ENCODE measurements at places on chromosomes 4 and X.

GRCh38 chrX:137040113-137040794 is 6.5 kb upstream of the GPR101 start:
- DNase-seq = no peak

DNA sequence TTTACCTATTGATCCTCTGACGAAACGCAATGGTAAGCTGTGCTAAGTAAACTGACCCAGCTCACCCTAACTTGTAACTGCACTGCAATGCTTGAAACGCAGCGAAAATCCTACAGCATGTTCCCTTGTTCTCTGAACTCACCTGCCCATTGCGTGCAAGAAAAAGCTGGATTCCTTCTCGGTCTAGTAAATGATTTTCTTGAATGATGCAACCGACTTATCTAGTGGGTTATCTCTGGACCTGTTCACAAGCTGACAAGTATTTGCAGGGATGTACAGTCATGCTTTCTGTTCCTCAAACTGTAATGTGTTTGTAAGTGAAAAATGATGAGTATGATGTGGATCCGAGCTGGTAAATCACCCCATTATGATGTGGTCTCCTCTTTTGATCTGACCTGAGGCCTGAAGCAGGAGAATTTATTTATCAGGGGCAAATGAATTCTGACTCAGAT is 140.1 kb downstream of the BTC start:
- no peak for DNase-seq

DNA sequence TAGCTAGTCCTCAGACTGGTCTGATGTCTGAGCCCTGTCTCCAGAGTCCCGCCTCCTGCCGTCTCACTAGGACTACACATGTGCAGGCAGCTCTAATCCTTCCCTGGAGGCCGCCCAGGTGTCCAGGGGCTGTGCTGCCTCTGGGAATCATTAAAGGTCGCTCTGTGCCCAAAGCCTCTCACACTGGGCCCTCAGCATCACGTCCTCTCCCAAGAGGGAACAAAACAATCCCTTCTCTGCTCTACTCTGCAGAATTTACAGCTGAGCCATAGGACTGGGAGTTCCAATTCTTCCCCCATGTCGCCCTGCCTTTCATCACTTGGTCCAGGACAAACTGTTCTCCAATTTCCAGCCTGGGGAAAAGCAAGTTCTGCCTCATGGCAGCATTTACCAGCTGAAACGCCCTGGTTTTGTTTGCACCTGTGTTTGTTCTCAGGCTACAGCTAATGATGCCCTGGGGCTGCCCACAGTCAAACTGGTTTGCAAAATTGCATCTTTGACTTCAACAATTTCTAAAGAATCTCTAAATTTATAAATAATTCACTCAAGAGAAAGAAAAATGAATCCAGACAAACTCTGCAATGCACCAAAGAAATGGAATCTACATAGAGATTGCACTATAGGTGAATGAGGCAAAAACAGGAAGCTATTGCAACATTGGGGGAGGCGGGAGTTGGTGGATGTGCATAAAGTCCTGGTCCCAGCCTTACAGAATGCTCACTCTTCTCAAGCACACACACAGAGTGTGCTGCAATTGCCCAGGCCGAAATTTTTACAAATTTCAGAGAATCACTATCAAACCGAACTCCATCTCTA is 7.2 kb upstream of the MRFAP1 start:
- no peak for DNase-seq

- DNase-seq = no peak
These were observed 30.8 kb downstream of the BLOC1S4 start for GRCh38 chr4:6746721-6747293.

- no peak for DNase-seq
These were observed 620.8 kb upstream of the ADGRL3 start for GRCh38 chr4:60579335-60579734.

DNA sequence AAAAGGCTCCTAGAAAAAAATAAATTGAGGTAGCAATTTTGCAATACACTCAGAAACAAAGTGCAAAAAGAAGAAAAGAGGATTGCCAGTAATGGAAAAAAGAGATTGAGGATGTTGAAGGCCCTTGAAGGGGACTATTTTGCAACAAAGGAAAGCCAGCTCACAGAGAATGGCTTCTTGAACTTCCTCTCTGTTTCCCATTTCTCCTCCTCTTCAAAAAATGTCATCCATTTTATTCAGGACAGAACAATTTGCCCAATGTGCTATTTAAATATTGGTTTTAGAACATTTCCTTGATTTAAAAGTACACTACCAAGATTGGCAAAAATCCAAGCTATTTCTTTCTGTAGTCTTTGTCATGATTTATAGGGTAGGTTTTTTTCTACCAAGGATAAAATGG is 60.2 kb downstream of the GASK1B start:
- DNase-seq = no peak

DNA sequence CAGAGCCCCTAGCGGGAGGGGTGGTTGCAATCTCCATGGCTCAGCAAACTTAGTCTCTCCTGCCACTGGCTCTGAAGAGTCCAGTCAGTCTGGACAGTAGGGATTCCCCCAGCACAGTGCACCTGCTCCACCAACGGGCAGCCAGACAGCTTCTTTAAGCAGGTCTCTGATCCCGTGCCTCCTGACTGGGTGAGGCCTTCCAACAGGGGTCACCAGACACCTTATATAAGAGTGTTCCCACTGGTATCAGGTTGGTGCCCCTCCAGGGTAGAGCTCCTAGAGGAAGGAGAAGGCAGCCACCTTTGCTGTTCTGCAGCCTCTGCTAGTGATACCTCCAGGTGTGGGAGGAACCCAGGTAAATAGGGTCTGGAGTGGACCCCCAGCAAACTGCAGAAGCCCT is 1393.4 kb downstream of the STIM2 start:
- DNase-seq = no peak

GRCh38 chr4:145307120-145307519 is 126.7 kb upstream of the OTUD4 start:
- no peak for DNase-seq

DNA sequence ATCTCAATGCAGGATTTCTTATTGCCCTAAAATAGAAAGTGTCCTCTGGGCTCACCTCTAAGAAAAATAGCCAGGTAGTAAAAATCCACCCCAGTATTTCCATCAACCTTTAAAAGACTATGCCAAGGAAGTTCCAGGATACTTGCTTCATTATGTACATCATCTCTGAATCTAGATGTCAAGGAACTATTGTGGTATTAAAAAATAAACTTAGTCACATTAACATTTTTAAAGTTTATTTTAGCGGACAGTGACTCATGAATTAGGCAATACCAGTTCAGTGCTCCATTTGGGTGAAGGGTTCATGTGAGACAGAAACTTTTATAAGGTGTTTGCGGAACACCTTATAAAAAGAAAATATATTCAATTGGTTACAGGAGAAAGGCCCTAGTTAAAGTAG is 209.2 kb downstream of the ADAM29 start:
- peak; percentile 33 for DNase-seq

GRCh38 chrX:21948897-21949578 is 8.5 kb downstream of the SMS start:
- DNase-seq = no peak

DNA sequence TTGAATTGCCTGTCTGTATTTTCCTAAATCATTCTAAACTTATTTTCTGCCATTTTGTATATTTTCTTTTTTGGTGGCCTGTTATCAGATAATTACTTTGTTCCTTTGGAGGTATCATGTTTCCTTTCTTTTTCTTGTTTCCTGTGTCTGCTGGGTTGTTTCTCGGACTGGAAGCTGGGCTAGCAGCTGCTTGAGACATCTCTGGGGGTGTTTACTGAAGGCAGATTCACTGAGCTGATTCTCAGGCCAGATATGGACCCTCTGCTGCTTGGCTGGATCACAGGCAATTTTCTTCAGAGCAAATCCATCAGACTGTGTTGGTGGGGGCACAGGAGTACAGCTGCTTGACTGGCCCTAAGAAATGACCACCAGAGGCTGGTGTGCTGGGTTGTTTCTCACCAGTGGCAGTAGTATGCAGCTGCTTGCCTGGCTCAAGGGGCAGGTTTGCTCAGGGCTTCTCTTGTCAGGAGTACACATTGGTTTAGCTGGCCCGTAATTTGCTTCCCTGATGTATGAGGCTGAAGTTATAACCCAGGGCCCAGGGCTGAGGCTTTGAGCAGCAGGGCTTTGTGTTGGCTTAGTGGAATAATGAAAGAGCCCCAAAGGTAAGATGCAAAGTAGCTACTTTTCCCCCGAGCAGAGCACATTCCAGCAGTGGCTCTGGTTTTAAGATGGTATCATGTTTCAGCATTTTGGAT is 680.6 kb downstream of the TECRL start:
- DNase-seq = no peak

DNA sequence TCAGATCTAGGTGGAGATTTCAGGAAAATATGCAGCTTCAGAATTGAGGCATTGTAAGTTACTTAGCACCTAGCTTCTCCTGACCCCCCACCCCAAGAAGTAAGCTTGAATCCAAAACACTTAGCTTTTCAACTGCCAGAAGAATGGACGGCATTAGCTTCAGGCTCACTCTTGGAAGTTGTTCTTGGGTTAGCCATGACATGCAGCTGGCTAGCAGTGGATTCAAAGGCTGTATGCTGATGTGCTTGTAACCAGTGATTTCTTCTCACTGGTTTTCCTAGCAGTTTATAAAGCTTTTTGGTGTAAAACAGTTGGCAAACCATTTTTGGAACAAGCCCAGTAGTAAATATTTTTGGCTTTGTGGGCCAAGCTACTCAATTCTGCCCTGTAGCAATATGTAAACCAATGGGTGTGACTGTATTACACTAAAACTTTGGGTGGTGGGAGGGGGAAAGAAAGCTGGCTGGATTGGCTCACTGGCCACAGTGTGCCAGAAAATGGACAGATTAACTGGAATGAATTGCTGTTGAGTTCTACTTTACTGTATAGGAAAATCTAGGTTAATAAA is 85.6 kb downstream of the SHROOM2 start:
- DNase-seq = no peak
